ENCODE measurements at places on chromosomes 4 and X.

DNA sequence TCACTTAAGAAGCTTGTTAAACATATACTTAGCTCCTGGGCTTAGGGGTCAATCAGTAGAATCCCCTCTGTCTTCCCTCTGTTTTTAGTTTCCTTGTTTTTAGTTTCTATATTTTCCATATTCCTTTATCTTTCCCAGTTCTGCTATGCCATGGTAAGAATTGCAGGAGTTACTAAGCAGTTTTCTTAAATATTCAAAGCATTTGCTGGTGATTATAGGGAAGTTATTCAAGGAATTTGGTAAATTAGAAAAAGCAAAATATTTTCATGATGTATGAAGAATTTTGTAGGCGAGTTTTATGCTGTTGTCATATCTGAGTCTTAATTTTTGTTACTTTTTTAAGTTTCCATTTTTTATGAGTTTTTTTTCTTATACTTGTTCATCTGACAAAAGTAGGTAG lies 91.6 kb upstream of the NUDT6 start:
- DNase-seq: no peak

DNA sequence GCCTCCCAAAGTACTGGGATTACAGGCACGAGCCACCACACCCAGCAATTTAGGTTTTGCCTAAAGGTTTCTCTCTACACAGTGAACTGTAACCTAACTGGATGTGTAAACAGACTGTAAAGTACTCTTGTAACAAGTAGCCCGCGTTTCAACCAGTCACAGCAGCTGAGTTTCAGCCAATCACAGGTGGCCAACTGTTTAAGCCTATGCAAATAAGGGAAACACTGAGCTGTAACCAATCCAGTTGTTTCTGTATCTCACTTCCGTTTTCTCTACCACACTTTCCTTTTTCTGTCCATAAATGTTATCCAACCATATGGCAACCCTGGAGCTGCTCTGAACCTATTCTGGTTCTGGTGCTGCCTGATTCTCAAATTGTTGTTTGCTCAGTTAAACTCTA lies 59.9 kb downstream of the DIPK2B start:
- no peak for DNase-seq

DNA sequence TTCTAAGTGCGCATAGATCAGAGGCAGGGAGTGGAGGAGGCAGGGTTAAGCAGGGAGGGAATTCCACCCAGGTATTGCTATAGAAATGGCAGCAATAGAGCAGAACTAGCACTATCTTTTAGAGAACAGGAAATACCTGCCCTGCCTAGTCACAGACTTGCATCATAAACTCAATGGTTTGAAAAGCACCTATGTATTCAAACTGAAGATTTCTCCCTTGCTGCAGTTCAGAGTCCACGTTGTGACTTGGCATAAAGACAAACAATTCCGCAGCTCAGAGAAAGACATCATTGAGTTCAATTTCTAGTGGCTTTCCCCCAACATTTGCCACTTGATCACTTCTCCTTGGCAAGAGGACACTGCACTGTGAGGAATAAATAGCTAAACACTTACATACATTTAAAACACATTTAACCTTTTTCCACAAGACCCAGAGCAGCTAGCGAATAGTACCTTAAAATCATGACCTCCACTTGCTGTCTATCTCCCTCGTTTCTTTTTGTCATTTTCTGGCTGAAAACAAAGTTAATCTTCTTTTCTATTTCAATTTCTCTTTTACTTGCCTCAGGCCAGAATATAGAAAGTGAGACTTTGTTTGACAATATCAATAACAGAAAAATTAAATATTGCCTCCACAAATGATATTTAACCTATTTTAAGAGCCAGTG lies 42.4 kb downstream of the SLC7A11 start:
- peak; percentile 83 for DNase-seq

- DNase-seq: no peak
These were observed 210.4 kb downstream of the MID1IP1 start for GRCh38 chrX:39011454-39012221.

- no peak for DNase-seq
These were observed 401 bp upstream of the EDNRA start for GRCh38 chr4:147480502-147480890.

DNA sequence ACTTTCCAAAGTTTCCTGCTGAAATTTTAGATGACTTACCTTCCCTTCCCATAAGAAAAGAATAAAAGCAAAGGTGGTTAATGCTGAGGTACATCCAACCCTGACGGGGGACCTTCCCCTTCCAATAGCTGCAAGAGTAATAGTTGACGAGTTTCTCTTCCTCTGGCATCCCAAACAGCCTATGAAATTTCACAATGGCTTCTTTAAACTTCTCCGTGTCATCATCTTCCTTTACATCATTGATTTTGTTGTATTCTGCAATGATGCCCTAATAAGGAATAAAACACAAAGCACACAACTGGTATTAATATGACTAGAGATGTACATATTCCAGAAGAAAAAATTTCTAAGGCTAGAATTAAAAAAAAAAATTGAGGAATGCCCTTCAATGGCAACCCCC lies 76.6 kb downstream of the TBC1D9 start:
- DNase-seq: no peak

- DNase-seq: no peak
These were observed 43.6 kb upstream of the BMP2K start for GRCh38 chr4:78732332-78733104.

DNA sequence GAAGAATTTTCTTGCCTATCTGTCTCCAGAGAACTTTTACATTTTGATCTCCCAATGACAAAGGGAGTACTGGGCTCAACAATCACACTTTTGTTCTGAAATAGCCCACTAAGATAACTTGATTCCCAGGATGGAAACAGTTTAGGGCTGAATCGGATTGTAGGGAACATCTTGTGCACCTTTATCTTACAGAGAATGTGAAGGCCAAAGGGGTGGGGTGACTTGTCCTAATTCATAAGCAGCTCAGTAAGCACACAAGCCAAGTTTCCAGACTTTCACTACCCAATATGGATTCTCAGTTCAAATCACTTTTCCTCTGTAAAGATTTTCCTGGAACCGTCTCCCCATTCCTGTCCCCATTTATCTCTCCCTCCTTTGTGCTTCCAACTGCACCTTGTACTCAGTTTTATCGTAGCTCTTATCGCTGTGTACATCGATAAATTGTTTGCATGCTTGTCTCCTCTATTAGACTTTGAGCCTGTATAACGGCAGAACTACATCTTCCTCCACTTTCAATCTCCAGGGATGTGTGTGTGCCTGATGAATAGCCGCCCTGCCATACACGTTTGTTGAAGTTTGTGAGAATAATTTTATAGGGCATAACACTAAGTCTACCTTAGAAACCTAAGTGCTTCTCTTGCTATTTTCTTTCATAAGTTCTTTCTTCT lies 77.4 kb downstream of the MBNL3 start:
- DNase-seq: peak; percentile 36

- DNase-seq: peak; percentile 42
These were observed 729 bp upstream of the IRF2 start for GRCh38 chr4:184475096-184475461.

DNA sequence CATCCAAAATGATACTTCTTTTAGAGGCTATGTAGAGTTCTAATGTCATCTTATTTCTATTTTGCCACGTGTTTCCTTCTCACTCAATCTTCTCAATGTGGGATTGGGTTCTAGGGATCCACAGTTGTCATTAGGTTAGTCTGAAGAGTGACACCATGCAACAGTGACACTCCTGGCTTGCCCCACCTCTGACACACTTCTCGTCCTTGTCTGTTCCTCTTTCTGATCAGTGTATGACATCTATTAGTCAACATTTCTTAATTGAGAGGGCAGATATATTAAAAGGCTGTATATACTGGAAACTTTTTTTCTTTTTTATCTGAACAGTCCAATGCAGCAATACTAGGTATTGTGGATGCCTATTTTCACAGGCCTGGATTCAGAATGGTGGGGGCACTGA lies 67.6 kb upstream of the GYPA start:
- DNase-seq: no peak

DNA sequence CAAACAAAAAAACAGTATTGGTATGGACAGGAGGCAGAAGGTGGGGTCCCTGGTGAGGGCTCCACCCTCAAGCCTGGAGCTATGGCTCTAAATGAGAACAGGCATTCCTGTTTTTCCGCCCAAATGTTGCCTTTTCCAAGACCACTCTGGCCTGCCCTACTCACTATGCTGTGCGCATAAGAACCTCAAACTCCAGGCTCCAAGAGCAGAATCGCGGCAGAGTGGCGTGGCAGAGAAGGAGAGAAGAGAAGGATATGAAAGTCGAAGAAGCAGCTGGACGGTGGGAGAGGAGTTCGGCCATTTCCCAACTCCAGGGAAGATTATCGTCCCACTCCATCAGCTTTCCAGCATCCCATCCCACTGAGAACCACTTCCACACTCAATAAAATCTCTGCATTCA lies 207.8 kb downstream of the FAT4 start:
- DNase-seq: no peak

All from Caco-2 (cell line).